Panc1 (cell line): ENCODE measurements at places on chromosomes 2 and 18. TPM values are rescaled to one million over a fixed set of nuclear protein-coding genes. Genes with fewer than 3 reads are reported as not detected.

Gene ZSWIM2
- total RNA-seq: not detected

Gene KCNIP3
- total RNA-seq: 17.5 TPM

Gene HDAC4
- 40.1 TPM for total RNA-seq

DNA sequence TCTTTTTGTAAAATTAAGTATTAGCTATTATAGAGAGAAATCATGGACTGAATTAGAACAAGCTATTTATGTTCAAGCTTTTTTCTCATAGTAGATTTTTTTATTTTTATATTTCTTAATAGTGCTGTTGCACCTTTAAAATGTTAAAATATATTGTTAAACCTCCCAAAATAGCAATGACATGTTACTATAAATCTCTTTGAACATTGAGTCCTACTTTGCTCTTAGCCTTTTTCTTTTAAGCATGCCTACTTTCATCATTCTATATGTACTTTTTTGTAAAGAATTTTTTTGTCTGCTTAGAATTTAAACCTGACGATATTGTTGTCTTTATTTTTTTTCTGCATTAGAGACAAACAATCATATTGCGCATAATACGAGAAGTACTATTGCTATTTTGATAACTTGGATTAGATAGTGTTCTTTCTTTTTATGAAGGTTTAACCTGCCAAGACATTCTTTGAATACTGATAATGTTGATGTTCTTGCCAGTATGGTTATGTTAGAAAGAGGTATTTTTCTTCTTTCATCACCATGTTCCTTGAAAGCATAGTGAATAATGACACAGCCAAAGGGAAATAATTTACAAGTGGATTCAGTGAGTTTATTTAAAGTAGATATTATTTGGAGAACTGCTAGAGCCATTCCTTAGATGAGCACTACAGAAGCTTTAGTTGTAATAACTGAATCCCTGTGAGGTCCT lies 40.6 kb downstream of the PMS1 start:
- H3K4me3 ChIP-seq: no peak overlapping the region
- no peaks in the 10 kb centered on the region for H3K27me3 ChIP-seq
- no peaks in the 10 kb centered on the region; the same call in 1 of the 2 replicates for H3K36me3 ChIP-seq
- no peak overlapping the region for H3K27ac ChIP-seq
- no peak for DNase-seq
- no peaks in the 10 kb centered on the region; the same call in 1 of the 2 replicates for H3K4me1 ChIP-seq

GRCh38 chr2:67083951-67084350 lies 313.2 kb upstream of the ETAA1 start:
- no peaks in the 10 kb centered on the region for H3K36me3 ChIP-seq
- H3K4me3 ChIP-seq: no peak overlapping the region
- DNase-seq: no peak
- no peak overlapping the region for H3K27ac ChIP-seq
- no peaks in the 10 kb centered on the region for H3K27me3 ChIP-seq

GRCh38 chr18:38262661-38263060 lies 697.1 kb upstream of the CELF4 start:
- H3K36me3 ChIP-seq: no peaks in the 10 kb centered on the region
- H3K27ac ChIP-seq: no peak overlapping the region
- H3K27me3 ChIP-seq: no peaks in the 10 kb centered on the region
- DNase-seq: no peak
- H3K4me3 ChIP-seq: no peak overlapping the region

GRCh38 chr18:26780520-26781325 lies 84.8 kb downstream of the AQP4 start:
- no peak overlapping the region for H3K4me3 ChIP-seq
- no peak overlapping the region for H3K27ac ChIP-seq
- H3K27me3 ChIP-seq: no peaks in the 10 kb centered on the region
- no peak for DNase-seq
- H3K4me1 ChIP-seq: no peaks in the 10 kb centered on the region
- no peaks in the 10 kb centered on the region for H3K36me3 ChIP-seq

DNA sequence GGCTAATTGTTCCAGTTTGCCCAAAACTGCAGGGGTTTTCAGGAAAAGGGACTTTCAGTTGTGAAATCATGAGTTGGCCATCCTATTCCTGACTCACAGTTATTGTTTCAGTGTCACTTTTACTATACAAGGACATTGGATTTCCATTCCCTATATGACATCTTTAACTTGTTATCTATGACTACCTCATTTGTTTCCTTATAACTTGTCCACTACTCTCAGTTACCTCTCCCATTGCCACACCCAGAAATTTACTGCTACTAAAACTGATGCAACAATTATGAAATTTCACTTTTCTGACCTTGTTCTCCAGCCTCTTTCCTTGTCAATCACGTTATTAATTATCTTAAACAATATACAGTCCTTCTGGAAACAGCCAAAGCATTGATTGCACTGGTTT lies 116.5 kb upstream of the ZNF804A start:
- no peaks in the 10 kb centered on the region for H3K4me1 ChIP-seq
- no peaks in the 10 kb centered on the region for H3K27me3 ChIP-seq
- H3K4me3 ChIP-seq: no peak overlapping the region
- no peaks in the 10 kb centered on the region for H3K36me3 ChIP-seq
- DNase-seq: no peak

DNA sequence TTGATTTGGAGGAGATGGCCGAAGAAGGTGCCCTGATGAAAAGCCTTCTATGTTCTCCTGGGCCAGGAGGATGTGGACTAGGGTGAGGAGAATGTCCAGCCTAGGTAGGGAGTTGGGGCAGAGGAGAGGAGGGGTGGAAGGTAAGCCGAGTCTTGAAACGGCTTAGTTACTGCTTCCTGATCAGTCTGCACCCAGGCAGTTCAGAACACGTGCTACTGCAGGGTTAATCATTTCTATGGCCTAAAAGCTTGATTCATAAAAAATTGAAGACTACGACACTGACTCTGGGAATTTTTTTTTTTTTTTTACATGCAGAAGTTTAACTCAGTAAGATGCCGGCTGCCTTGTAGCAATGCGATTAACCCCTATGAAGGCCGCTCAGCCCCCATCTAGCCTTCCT lies 125.3 kb downstream of the TMEM163 start:
- no peak overlapping the region for H3K4me3 ChIP-seq
- no peaks in the 10 kb centered on the region for H3K27me3 ChIP-seq
- DNase-seq: no peak

DNA sequence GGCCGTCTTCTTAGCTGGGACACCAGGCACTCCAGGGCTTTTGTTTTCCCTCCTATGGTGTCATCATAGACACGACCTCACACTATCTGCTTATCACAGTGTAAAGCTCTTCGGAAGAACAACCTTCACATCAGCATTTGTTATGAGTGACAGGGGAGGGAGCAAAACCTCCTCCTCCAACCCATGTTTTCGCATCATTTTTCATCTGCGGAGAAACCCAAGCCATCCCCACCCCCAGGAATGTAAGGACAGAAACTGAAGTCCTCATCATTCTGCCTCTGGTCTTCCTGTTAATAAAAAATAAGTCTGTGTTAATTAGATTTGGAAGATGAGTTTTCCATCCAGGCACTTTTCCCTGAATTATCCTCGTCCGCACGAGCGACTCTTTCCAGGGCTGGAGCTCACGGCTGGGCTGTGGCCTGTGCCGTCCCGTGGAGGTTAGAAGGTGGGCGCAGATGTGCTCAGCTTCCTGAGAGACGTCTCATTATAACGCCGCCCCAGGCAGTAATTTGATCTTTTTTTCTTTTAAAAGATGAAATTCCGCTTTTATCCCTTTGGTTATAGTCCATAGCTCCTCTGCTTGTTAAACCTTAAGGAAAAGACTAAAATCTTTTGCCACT lies 101.6 kb upstream of the TMEM18 start:
- H3K27me3 ChIP-seq: no peaks in the 10 kb centered on the region
- H3K36me3 ChIP-seq: no peaks in the 10 kb centered on the region
- H3K4me1 ChIP-seq: no peaks in the 10 kb centered on the region
- H3K27ac ChIP-seq: no peak overlapping the region
- DNase-seq: no peak

DNA sequence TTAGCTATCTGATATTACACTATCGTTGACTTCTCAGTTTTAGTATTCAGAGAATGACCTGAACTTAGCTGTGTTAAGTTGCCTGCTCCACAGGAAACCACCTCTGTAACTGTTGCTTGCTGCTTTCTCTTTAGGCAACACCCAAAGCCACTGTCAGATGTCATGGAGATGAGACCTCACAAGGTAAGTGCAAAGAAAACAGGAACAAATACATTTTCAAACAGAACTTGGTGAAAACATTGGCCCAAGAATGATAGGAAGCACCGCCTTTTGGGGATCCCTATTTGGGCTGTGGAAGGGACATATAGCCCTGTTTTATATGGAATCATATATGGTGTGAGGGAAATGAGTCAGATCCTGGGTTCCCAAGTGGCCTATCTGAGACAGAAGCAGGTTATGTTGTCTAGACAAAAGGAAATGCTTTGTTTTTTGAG lies 143.4 kb downstream of the UBE2E3 start:
- H3K27ac ChIP-seq: no peak overlapping the region
- H3K36me3 ChIP-seq: no peaks in the 10 kb centered on the region
- H3K4me3 ChIP-seq: no peak overlapping the region
- no peaks in the 10 kb centered on the region for H3K27me3 ChIP-seq
- no peak for DNase-seq
